SK-MEL-5 (cell line): ENCODE measurements at places on chromosomes 11 and 22.
A peak's percentile ranks its signal among the peaks of the same experiment; 100 is the strongest.

- DNase-seq, result no peak
Measured at GRCh38 chr11:73797457-73797856, 9.8 kb downstream of the MRPL48 start.

DNA sequence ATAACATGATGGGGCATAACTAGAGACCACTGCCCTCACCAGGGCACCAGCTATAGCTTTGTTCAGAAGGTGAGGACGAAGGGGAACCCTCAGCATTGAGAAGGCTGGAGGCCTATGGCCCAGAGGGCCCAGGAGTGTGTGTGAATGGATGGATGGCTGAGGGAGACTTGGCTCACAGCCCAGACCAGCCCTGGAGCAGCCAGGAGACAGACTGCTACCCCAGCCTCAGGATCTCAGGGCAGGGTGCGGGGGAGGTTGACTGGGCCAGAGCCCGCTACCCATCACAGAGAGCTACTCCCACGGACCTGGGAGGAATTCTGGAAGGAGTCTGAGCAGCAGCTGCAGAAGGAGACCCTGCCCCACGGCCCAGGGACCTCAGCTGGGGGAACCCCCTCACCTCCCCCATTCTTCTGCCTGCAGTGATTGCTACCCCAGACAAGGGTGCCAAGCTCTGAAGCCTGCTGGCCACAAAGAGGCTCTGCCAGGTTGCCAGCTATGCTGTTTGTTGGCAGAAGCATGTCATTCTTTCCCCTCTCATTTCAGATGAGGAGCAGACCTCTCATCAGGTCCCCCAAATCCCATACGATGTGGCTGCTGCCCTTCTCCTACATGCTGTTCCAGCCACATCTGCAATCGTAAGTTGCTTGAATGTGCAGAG lies 5.4 kb upstream of the CSDC2 start:
- no peak for DNase-seq

DNA sequence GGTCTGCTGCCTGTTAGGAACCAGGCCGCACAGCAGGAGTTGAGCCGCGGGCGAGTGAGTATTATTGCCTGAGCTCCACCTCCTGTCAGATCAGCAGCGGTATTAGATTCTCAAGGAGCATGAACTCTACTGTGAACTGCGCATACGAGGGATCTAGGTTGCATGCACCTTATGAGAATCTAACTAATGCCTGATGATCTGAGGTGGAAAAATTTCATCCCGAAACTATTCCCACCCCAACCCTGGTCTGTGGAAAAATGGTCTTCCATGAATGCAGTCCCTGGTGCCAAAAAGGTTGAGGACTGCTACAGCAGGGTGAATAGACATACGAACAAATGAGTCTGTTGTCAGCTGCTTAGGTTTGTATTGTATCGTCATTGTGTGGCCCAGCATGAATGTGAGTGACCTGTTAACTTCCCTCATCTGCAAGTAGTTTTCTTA lies 29.8 kb downstream of the RNF141 start:
- DNase-seq, result no peak

DNA sequence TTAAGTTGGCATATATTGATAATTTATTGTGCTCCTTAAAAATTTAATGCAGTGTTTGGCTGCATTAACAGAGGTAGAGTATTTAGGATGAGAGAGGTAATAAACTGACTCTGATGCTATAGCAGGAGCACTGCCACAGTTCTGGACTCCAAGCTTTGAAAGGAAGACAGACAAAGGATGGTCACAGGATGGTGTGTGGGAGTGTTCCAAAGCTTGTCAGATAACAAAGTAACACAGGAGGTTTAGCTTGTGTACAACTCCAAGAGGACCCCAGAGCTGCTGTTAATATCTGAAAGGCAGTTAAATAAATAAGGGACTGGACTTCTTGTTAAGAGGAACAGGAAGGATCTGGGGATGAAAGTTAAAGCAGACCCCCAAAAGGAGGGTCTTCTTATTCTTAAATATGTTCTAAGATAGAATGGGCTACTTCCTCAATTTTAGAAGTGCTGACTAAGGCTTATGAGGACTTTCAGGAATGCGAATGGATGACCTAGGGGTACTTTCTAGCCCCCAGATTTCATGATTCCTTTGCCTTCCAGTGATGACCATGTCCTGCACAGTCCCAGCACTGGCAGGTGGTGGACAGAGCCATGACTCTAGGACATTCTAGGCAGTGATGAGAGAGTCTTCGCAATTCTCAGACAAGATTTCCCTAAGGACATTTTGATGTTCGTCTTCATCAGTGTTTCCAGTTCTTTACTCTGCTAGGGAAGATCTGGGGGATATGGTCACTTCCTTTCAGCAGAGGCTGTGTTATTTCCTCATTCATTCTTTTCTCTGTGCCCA lies 149.1 kb upstream of the RASSF10 start:
- no peak for DNase-seq

GRCh38 chr11:8867931-8868631 lies 42.9 kb upstream of the AKIP1 start:
- no peak for DNase-seq

DNA sequence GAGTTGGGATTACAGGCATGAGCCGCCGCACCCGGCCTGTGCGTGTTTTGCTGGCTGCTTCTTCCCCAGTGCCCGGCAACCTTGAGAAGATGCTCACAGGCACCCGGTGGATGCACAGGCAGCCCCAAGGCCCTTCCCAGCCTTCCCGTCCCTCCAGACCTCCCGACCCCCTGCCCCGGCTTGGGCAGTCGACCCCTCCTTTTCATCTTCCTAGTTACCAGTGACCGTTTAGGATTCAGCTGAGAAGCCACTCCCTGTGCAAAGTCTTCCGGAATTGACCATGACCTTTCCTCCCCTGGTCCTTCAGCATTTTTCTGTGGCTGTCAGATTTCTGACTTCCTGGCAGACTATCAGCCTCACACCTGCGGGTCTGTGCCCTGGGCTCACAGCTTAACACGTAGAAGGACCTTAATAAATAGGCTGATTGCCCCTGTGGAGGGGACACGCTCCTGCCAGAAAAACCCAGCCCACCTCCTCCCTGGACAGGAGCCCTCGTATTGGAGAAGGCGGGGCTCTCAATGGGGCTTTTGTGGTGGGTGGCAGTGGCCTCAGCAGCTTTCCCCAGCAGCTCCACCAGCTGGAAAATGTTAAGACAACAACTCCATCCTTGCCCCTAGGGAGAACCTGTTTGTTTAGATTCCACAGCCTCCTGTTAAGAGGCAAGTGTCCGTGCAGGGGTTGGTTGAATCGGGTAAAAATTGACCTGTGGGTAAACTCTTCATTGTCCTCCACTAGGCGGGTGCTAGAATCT lies 10.4 kb upstream of the ANO1 start:
- peak; percentile 81 for DNase-seq

- DNase-seq, result no peak
Measured at GRCh38 chr22:48071305-48071704, 1308.9 kb downstream of the TBC1D22A start.

DNA sequence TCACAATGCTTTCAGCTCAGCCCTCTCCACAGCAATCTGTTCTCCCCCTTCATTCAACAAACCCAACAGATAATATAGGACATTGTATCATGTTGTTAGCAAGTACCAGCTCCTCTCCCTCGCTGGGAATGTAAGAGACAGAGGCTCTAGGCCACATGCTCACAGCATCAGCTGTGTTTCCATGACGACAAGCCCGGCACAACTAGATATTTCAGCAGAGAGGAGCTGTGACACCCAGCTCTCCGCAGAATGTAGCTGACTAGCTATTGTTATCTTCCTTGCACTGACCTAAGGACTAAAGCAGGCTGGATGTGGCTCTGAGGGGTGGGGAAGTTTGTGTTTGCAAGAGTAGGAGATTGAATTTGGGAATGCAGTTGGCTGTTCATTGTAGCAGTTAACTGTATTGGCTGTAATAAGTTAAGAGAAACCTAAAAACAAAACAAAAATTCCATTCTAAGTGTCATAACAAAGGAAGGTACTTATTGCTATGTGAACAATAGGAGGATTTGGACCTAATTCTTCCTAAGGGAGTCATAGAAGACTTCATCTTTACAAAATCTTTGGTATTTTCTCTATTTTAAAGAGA lies 28.0 kb upstream of the RRAS2 start:
- DNase-seq, result no peak

DNA sequence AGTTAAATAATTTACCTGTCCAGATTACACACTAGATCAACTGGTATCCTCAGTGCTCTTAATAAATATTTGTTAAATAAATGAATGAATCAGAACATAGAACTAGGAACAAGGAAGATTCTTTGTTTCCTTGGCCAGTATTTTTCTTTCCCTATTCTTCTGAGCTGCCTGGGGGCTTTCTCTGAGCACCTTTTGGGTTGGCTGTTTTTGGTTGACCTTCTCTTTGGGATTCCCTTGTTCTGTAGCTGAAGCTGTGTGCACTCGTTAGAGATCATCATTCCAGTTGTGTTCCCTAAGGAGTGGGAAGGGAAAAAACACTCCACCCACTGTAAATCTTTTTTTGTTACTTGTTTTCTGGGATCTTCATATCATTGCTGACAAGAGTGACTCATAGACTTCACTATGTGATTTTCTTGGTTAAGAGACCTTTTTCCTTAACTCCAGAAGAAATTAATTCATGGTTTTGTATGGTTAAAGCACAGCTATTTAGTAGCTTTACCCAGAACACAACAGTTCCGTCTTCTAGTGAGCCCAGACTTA lies 84.3 kb downstream of the STIM1 start:
- DNase-seq, result no peak

GRCh38 chr22:23119494-23120414 lies 22.0 kb downstream of the RSPH14 start:
- no peak for DNase-seq

DNA sequence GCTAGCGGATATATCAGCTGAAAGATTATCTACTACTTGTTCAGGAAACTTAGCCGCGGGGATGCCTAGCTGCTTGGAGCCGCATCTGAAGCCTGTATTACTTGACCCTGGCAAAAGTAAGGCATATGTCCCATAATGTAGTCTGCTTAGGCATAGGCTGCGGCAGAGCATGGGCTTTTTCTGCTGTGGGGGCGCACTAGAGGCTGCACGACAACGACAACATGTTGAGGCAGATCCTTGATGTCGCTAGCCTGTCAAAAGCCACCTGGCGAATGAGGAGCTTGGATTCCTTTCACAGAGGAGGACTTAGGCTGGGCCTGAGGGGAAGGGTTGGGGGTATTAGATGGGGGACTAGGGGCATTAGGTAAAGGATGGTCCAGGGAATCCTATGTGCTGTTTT lies 1.1 kb upstream of the OR52N2 start:
- DNase-seq, result peak; percentile 24

GRCh38 chr22:50738649-50739227 lies 734 bp downstream of the ACR start:
- no peak for DNase-seq

- no peak for DNase-seq
Measured at GRCh38 chr11:118126082-118126838, 26.4 kb downstream of the SCN4B start.

- DNase-seq, result no peak
Measured at GRCh38 chr22:25843660-25844405, 101.8 kb downstream of the MYO18B start.

GRCh38 chr11:3810446-3810845 lies 2.1 kb downstream of the PGAP2 start:
- no peak for DNase-seq

DNA sequence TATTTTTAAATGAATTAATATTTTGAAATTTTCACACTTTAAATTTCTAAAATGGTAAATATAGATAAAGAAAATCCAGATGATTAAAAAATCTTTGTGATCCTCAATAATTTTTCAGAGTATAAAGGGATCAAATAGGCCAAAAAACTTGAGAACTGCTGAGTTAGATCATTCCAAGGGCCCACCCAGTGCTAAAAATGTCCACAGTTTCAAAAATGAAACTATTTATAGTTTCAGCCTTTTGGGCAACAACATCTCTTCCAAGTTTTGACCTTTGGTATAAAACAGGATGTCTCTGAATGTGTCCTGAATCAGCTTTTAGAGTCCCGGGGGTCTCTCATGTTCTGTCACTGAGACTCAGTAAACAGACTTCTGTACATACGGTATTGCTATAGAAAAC lies 20.9 kb upstream of the BAIAP2L2 start:
- DNase-seq, result no peak

- DNase-seq, result no peak
Measured at GRCh38 chr22:40444178-40444831, 73.9 kb downstream of the SGSM3 start.

- DNase-seq, result no peak
Measured at GRCh38 chr11:103465555-103466140, 356.4 kb downstream of the DYNC2H1 start.

GRCh38 chr11:129791515-129791914 lies 24.1 kb upstream of the TMEM45B start:
- no peak for DNase-seq

GRCh38 chr11:94922321-94923003 lies 50.9 kb downstream of the CWC15 start:
- no peak for DNase-seq

- peak; percentile 35 for DNase-seq
Measured at GRCh38 chr22:17205432-17205831, 13.8 kb downstream of the ADA2 start.

DNA sequence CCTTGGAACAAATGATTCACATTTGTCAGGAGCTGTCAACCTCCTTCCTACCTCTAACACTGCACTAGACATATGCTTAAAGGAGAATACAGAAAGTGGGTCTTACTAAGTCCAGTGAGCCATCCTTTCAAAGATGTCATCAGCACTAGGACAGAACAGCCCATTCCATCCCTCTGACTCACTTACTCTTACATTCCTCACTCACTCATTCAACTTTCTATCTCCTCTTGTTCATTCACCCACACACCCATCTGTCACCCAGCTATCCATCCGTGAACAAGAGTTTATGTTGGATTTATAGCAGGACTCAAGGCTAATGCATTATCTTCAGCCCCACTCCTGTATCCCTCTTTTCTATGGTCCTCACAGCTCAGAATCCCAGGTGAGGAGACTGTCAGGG lies 9.1 kb downstream of the INSC start:
- DNase-seq, result no peak

- DNase-seq, result no peak
Measured at GRCh38 chr11:16843294-16843693, 104.8 kb downstream of the C11orf58 start.

- no peak for DNase-seq
Measured at GRCh38 chr22:42291287-42291686, 20.8 kb upstream of the TCF20 start.

GRCh38 chr22:50104141-50104544 lies 14.3 kb downstream of the MOV10L1 start:
- no peak for DNase-seq

- DNase-seq, result no peak
Measured at GRCh38 chr11:74691755-74692154, 39.5 kb downstream of the CHRDL2 start.

DNA sequence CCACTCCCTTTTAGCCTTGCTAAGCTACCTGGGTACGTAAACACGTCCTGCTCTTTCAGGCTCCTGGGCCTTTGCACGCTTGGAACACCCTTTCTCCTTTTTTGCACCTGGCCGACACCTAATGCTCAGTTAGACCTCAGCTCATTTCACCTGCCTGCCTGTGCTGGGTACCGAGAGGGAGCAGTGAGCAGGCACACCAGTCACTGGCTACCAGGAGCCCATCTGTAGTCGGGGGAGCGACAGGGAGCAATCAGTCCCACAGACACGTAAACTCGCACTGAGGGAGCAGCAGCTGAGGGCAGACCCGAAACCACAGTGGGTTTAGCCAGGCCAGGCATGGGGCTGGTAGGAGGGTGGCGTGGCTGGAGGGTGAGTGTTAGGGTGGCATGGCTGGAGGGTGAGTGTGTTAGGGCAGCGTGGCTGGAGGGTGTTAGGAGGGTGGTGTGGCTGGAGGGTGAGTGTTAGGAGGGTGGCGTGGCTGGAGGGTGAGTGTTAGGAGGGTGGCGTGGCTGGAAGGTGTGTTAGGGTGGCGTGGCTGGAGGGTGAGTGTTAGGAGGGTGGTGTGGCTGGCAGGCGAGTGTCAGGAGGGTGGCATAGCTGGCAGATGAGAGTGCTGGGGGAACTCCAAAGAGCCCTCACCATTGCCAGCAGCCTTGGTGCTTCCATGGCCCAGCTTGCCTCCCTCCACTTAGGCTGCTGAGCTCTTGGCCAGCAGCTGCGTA lies 6.4 kb upstream of the GTSE1 start:
- DNase-seq, result no peak
